Erythroblast (primary cell): ENCODE measurements at places on chromosomes 16 and 17.
A peak's percentile ranks its signal among the peaks of the same experiment; 100 is the strongest.

DNA sequence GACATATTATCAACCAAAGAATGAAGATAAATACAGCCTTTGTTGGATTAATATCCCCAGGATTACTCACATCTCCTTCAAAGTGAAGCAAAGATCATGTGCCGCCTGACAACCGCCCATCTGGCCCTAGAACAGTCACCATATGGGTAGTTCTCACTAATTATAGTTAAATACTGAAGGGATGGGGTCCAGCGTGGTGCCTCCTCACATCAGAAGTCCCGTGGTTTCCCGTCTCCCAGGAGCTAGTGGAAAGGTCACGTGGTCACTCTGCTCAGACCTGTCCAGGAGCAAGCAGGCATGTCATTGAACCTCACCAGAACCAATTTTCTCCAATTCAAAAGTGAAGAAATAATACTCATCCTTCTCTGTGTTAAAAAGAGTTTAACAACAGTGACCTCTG is 434.5 kb downstream of the SHISA9 start:
- no peak for DNase-seq

GRCh38 chr16:59067205-59067604 is 333.1 kb upstream of the GOT2 start:
- DNase-seq, result no peak

DNA sequence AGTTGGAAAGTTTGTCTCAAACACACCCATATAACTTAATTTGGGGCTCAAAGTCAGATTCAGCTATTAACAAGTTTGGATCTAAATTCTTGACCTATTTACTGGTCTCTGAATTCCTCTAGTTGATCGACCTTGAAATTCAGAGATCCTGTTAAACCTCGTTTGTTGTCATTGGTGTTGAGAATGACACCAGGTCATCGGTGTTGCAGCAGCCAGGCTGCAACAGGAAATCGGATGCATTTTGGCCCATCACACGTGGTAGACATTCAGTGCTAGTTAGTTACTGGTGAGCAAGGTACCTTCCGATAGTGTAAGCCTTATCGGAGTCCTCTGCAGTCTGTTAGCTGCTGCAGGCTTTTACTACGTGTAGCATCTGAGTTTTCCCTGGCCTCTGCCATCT is 82.3 kb downstream of the WWP2 start:
- no peak for DNase-seq

DNA sequence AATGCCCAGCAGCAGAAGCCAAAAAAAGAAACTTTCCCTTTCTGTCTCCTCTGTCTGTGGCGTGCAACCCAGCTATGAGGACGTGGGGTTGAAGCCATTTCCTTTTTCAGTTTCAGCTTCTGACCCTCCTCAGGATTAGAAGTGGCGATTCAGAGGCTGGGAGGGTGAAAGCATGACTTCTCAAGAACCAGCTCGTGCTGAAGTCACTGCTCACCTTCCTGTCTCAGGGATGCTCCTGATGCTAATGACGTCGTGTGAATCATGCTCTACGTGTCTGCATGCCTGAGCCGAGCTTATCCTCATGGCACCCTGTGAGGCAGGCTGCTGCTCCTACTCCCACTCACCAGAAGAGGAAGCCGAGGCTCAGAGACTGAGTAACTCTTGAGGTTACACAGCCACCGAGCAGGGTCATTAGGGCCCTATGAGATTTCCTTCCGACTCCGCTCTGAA is 5.7 kb upstream of the LPO start:
- no peak for DNase-seq

GRCh38 chr17:78484271-78485246 is 92.6 kb downstream of the DNAH17 start:
- peak; percentile 24 for DNase-seq

DNA sequence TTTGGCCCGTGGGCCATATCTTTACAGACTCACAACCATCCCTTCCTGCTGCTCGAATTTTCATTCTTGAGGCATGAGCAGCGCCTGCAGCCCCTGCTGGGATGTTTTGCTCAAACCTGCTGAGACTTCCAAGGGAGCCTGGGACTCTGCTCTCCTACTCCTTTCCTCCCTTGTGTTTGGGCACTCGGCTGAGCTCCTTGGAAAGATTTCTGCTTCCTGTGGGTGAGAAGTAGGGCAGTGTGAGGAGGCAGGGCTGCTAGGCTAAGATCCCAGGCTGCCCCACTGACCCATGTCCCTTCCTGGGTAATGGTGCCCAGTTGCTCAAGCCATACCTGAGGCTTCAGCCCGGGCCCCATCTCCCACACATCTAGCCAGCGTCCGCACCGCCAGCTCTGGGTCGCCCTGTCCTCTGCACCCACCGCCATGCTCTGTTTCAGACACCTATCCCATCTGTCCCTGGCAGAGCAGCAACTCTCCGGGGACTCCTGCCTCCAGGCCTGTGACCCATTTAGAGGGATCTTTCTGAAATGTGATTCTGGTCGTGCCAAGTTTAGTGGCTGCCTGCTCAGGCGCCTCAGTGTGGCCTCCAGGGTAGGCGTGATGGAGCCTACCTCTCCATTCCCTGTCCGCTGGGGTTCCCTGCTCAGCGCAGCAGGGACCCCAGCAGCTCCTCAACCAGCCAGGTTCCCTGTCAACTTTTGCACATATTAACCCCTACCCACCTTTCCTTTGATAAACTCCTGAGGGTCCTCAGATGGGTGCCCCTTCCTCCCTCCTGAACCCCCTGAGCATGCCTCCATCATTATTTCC is 190.1 kb downstream of the CCDC182 start:
- no peak for DNase-seq

- peak; percentile 95 for DNase-seq
Observed at GRCh38 chr17:77571155-77571981, 387.1 kb upstream of the TNRC6C start.

GRCh38 chr16:1188432-1189189 is 35.7 kb downstream of the CACNA1H start:
- DNase-seq, result peak; percentile 72

DNA sequence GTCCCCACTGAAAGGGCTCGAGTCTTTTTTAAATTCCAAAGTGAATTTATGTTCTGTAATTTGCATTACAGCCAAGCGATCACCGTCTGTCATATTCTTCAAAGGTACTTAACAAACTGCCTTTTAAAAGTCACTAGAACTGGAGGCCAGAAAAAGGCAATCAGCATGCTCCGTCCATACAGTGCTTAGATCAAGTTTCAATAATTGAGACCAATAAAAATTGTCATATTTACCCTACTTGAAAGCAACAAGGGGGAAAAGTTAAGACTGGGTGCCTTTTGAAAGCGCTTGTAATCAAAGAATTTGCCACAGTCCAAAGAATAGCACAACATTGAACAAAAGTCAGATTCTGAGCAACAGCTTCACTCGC is 9.0 kb upstream of the ZFHX3 start:
- DNase-seq, result no peak

- peak; percentile 3 for DNase-seq
Observed at GRCh38 chr17:69046121-69046807, 14.5 kb downstream of the ABCA9 start.

DNA sequence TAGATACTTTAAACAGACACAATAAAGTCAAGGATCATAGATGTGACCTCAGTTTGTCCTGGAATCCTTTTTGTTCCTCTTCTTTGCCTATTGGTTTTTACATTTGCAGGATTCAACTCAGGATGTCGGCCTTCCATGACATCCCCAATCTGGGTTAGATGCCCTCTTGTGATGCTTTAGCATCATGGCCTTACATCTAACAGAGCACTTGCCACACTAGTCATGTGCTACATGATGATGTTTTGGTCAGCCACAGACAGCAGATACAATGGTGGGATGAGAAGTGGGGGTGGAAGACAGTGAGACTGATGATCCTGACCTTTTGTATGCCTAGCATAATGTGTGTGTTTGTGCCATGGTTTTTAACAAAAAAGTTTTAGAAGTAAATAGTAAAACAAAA is 1.8 kb upstream of the SYNRG start:
- DNase-seq, result peak; percentile 7

- peak; percentile 90 for DNase-seq
Observed at GRCh38 chr16:3879887-3880564, 487 bp downstream of the CREBBP start.

DNA sequence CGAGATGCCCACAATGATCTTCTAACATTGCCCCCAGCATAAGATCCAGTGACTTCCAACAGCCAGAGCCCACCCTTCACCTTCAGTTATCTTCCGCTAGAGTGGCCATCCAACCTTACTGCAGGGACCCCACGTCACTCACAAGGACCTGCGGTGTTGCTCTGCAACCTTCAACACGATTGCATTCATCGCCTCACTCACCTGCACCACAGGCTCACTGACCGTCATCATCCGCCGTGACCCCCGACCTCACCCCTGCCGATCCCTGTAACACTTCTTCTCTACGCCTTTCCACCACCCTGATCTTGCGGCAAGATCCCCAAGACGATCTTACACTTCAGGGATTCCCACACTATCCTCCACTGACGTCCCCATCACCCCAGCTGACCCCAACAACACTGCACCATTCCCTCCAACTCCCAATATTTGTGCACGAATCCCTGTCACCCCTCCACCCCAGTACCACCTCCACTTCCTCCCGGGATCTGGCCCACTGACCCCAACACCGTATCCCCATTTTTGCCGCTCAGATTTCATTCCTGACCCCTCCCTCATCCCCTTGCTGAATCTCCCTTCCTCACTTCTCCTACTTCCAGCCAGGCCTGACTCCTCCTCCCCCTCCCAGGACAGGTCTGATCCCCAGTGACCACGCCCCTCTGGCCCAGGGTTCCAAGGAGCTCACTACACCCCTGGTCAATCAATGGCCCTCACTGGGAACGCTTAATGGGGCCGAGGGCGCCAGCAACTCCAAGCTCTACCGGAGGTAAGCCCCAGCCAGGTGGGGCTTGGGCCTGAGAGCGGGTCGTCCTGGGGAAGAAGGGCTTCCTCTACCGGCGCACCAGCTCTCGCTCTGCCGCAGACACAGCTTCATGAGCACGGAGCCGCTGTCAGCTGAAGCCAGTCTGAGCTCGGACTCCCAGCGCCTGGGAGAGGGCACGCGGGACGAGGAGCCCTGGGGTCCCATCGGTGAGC is 7.6 kb downstream of the RUNDC3A start:
- DNase-seq, result peak; percentile 70

DNA sequence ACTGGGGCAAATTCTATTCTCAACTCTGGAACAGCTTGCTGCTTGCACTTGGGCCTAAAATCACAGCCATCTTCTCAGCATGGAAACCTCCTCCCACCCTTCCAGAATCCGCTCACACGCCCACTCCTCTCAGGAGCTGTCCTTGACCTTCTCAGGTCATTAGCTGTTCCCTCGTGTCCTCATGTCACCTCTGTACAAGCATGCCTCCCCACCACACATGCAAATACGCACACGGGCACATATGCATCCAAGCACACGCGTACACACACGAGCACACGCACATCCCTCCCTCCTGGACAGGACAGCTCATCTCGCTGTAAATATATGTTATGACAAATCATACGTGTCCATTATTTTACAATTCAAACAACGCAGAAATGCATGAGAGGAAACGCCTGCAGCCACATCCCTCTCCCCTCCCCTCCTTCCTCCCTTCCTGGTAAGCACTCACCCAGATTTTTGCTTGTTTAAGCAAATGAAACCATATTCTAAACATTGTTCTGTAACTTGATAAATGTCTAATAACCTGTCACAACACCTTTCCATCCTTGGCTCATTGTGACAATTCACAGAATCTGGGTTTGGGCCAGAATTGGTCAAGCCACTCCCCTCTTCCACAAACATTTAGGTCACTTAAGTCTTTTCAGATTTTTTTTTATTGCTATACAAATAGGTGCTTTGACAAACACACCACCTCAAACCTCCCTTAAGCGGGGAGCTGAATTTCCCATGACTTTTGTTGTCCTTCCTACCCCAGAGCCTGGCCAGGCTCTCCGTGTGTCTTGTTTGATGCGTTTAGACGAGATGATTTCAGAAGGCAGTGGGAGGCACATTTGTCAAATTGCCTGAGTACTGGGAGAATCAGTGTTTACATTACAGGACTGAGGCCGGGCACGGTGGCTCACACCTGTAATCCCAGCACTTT is 41.7 kb downstream of the DNAH17 start:
- DNase-seq, result no peak

DNA sequence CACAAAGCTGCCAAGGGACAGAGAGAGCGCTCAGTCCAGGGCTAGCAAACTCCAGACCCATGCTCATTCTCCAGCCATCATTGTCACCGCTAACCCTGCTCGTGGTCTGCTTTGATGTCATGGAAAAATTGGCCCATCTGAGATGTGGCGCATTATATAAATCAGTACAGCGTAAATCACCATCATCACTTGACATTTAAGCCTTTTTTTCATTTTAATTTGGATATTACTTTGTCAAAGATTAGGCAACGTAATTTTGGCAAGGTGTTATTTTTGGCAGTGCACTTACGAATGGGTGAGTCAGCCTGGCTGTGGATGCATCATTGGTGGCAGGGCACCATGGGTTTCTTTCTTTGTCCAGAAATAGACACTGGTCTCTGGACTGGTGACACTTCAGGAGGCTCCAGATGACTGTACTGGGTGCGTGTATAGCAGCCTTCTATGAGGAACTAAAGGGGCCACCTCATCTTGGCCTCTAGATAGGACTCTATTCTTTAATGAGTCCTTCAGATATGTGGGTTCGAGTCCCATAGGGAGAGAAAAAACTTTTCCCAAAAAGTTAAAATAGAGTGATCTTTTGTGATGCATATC is 166.3 kb downstream of the MSI2 start:
- DNase-seq, result no peak

DNA sequence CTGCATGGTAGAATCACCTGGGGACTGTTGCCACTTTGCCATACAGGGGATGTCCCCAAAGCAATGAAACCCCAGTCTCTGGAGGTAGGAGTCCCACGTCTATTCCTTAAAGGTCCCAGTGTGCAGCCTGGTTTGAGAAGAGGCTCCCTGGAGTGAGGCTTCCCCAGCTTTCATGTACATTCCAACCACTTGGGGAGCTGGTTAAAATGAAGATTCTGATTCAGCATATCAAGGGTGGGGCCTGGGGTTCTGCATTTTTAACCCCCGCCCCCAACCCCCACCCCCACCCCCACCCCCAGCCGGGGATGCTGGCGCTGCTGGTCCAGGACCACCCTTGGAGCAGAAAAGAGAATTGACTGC is 241.2 kb downstream of the FOXL1 start:
- no peak for DNase-seq

GRCh38 chr17:19654896-19655295 is 6.3 kb downstream of the ALDH3A2 start:
- no peak for DNase-seq

DNA sequence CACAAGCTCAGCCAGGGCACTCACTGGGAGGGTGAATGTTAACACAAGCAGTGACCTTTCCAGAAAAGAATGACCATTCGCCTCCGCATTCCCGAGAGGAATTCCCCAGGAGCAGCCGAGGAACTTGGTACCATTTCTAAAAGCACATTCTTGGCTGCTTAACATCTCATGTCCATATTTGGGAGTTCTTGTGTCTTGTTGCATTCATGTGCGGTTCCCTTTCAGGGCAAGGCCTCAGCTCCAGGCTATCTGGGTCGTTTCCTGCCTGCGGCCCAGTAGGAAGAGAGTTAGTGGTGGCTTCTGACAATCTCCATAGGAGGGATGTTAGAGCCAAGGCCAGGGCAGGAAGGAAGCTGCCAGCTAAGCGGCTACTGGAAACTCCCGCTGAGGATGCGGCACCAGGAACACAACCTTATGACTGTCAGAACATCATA is 27.8 kb upstream of the MEAK7 start:
- no peak for DNase-seq
